ENCODE measurements at places on chromosomes 7 and 10.

- DNase-seq, result no peak
Observed at GRCh38 chr7:83321011-83321410, 158.3 kb upstream of the PCLO start.

GRCh38 chr10:76892766-76893479 is 744.7 kb downstream of the KCNMA1 start:
- DNase-seq, result no peak

GRCh38 chr10:79320820-79321493 is 26.3 kb upstream of the PPIF start:
- DNase-seq, result no peak

GRCh38 chr10:90858461-90858968 is 676 bp upstream of the HTR7 start:
- DNase-seq, result no peak

- peak; percentile 26 for DNase-seq
Observed at GRCh38 chr10:48287417-48288391, 13.2 kb upstream of the FRMPD2 start.

- DNase-seq, result no peak
Observed at GRCh38 chr10:63829573-63830149, 308.5 kb downstream of the REEP3 start.

- DNase-seq, result peak; percentile 68
Observed at GRCh38 chr7:29288181-29289091, 93.9 kb downstream of the CHN2 start.

GRCh38 chr7:157442993-157443831 is 106.4 kb downstream of the DNAJB6 start:
- DNase-seq, result no peak

DNA sequence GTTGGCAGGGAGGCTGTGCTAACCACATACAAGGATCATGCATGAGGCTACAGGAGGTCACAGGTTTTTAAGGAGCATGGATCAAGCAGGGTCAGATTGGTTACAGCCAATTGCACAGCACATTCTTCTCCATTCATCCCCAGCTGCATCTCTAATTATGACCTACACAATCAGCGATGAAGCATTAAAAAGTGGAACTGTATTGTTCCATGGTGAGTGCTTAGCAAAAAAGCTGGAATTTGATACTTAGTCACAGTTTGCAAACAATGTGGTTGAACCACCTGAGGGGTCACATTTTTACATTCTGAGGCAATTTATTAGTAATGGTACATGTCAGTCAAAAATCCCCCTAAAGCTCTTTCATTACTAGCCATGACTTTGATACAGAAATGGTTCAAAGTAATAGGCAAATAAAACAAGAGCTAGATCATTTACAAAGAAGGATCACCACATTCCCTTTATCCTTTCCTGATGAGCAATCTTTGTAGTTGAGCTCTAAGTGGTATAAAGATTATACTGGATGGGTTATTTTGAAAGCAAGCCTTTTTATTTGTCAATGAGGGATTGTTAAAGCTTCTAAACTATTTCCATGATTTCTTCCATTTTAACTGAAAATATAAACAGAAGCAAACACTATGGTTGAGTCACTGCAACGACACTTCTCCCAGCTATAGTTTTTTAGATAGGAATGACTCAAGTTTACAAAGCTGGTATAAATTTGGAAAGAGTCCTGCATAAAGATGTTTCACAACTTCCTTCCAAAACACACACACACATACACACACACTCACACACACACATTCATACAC is 217.8 kb upstream of the SEMA3A start:
- no peak for DNase-seq

- DNase-seq, result peak; percentile 6
Observed at GRCh38 chr7:99325001-99325493, 651 bp upstream of the ARPC1A start.

DNA sequence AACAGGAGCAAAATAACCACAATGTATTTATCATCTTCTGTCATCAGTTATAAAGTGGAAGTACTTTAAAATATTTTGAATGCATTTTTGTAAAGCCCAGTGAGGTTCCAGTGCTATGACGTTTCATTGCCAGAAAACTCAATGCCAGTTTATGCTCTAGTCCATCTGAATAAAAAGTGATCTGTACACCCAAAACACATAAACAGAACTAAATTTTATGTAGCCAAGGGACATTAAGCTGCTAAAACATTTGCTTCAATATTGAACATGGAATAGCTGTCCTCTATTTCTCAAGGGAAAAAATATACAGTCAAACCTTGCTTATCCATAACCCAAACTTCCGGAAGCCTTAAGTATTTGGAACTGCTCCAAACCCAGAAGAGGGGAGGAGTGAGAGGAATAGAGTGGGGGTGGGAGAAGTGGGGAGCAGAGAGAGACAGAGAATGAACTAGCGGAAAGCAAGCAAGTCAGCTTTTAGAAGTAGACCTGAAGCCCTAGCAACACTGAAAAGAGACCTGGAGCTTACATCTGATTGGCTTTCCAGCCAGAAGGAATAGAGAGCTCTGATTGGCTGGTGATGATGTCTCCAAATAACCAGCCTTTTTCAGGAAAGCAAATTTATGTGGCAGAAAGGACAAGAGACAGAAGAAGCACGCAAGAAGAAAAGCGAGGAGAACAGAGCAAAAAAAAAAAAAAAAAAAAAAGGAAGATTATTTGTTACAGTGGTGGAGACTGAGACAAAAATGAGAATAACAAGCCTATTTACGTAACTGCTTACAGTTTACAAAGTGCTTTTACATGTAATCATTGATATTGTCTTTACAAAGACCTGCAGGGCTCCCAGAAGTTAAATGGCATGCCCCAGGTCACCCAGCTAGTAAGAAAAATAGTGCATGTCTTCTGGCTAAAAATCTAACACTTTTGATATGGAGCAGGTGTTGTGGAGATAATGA is 196.0 kb downstream of the RNLS start:
- DNase-seq, result no peak

DNA sequence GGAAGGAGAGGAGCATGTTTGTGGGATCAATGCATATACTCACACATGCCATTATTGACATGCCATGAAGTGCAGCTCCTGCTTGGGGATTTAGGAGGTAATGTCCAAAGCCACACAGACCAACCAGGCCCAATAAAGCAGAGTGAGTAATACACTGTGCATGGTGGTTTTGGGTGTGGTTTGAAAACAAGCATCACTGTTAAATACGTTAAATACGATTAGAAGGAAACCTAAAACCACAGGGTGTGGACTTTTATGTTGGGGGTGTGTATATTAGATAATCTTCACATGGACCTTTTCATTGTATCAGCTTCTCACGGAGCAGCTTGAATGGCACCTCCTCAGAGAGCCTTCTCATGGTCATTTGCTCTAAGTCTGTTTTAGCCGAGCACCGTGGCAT is 10.4 kb upstream of the EIF3A start:
- no peak for DNase-seq

GRCh38 chr7:158072991-158073730 is 514.5 kb downstream of the PTPRN2 start:
- DNase-seq, result no peak

- DNase-seq, result no peak
Observed at GRCh38 chr7:70458745-70459144, 673.2 kb upstream of the GALNT17 start.

DNA sequence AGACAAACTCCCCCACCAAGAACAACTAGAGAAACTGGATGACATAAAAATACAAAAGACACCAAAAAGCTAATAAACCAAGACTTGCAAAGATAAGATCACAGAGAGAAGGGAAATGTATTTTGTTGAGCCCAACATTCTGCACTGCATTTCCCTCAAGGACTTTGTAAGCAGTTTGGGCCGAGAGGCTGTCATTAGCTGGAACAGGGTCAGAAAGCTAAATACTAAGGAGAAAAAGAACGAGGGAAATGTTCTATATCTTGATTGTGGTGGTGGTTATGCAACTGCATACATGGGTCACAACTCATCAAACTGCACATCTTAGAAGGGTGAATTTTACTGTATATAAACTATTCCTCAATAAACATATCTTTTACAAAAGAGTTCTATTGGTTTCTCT is 315.0 kb downstream of the IPMK start:
- no peak for DNase-seq

DNA sequence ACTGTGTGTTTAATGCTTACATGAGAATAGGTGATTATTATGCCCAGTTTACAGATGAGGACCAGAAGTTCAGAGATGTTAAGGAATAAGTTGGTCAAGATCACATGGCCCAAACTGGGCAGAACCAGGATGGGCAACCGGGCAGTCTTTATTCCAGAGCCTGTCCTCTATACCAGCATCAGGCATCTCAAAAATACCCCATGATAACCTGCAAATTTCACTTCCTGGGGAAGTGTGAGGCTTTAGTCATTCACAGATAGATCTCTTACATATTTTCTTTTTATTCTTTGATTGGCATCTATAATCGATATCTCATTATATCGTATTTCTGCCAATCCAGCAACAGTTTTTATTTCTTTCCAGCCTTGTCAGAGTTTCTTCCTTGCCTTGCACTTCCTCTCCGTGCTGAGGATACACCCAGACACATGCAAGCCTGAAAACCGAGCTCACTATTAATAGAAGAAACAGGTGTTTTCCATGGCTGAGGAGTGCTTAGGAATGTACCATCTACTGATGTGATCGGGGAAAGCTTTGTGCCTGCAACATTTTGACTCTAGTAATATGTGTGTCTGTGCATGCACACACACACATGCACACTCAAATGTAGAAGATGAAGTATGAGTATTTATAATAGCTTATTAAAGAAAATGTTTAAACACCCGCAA is 82.4 kb downstream of the CREM start:
- no peak for DNase-seq

GRCh38 chr7:21914671-21915070 is 31.0 kb downstream of the CDCA7L start:
- DNase-seq, result no peak

DNA sequence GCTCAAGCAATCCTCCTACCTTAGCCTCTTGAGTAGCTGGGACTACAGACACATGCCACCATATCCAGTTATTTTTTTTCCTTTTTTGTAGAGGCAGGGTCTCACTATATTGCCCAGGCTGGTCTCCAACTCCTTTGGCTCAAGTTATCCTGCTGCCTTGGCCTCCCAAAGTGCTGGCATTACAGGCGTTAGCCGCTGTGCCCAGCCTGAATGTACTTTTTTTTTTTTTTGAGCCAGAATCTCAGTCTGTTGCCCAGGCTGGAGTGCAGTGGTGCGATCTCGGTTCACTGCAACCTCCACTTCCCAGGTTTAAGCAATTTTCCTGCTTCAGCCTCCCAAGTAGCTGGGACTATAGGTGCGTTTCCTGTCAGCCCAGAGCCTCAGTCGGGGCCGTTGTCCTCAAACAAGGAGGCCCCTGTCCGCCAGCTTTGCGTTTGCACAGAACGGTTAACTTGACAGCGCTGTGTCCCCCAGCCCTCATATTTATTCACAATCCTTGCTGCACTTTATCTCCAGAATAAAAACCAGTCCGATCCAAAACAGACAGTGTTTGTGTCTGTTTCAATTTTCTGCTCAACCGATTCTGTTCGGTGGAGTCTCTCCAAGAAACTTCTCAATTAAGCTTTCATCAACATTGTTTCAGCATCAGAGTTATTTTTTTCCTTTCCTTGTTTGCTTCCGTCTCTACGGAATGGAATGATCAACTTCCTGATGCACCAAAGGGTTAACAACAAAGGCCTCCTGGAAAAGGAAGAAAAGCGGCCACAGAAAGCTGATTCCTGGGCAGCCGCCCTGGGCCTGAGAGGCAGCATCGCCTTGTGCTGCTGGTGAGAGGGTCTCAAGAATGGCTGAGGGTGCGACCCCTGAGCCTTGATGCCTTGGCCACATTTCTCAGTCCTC is 64.5 kb downstream of the PDIA4 start:
- DNase-seq, result peak; percentile 34

DNA sequence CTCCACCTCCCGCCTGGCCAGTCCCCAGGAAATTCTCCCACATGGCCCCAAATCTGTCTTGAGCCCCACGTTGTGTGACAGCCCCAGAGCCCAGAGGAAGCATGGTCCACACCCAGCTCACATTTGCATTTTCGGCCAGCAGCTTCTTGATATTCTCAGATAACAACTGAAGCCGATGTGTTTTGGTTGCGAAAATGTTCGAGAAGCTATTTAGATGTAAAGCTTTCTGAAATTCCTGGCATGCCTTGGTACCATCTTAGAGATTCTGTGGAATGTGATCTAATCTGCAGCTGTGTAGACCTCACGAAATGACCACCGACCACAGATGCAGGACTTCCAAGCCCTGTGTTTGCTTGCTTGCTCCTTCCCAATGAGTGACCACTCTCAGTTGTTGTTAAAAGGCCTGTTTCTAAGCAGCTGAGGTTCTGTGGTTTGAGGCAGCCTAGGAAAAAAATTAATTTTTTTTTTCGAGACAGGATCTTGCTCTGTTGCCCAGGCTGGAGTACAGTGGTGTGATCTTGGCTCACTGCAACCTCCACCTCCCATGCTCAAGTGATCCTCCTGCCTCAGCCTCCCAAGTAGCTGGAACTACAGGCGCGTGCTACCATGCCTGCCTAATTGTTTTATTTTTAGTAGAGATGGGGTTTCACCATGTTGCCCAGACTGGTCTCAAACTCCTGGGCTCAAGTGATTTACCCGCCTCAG is 8.8 kb downstream of the SLC4A2 start:
- no peak for DNase-seq

- no peak for DNase-seq
Observed at GRCh38 chr10:102767428-102768160, 23.8 kb downstream of the WBP1L start.

DNA sequence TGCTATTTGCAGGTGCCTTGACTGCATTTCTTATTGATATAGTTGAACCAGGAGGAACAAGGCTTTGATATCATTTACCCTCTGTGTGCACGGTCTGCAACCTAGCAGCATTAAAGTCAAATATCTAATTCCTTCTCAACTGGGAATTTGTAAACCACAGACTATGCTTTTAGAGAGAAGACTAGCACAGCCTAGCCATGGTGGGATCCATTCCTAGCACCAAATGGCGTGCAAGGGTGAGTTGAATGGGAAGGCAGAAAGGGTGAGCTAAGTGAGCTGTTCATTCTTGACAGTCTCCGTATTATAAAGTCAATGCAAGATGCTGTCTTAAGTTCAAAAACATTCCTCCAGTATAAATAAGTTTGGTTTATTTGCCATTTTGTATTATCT is 2.9 kb downstream of the ZNF365 start:
- DNase-seq, result no peak

- no peak for DNase-seq
Observed at GRCh38 chr7:128827248-128827958, 2.8 kb upstream of the FLNC start.

DNA sequence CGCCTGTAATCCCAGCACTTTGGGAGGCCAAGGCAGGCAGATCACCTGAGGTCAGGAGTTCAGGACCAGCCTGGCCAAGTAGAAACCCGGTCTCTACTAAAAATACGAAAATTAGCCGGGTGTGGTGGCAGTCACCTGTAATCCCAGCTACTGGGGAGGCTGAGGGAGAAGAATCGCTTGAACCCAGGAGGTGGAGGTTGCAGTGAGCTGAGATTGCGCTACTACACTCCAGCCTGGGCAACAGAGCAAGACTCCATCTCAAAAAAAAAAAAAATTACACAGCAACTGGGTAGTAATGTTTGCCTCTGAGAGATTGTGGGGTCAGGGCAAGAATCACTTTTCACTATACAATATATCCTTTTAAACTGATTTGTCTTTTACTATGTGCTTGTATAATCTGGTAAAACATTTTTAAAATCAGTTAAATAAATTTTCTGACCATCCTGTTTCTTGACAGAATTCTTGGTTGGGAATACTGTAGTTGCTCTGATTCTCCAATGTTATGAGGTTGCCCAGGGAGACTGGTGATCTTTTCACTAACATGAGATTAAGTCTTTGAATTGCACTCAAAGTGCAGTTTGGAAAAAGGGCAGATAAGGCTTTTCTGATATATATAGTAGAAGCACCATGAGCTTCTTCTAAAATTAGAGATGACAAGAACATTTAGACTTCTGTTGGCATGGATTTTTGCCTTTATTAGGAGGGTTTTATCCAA is 1.5 kb downstream of the ENTPD7 start:
- no peak for DNase-seq

GRCh38 chr7:138738551-138739335 is 37.6 kb upstream of the SVOPL start:
- peak; percentile 85 for DNase-seq

Measured in NCI-H345 (cell line).